ENCODE measurements at places on chromosomes 12 and 14.

GRCh38 chr14:104705340-104706047 is 16.1 kb downstream of the INF2 start:
- peak; percentile 41 for DNase-seq

DNA sequence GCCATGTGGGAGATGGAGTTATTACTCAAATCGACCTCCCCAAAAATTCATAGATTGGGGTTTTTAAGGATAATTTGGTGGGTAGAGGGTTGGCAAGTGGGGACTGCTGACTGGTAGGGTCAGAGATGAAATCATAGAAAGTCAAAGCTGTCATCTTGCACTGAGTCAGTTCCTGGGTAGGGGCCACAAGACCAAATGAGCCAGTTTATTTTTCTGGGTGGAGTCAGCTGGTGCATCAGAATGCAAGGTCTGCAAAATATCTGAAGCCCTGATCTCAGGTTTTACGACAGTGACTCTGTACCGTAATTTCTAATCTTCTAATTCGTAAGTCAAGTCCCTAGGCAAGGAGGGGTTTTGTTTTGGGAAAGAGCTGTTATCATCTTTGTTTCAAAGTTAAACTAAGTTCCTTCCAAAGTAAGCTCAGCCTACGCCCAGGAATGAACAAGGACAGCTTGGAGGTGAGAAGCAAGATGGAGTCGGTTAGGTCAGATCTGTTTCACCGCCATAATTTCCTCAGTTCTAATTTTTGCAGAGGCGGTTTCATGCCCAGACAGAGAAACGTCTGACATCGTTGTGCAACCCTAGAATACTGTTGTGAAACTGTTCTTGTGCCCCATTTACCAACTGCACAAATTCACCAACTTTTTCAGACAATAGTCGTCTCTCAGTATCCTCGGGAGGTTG is 104.5 kb upstream of the SFSWAP start:
- DNase-seq: no peak

- no peak for DNase-seq
Observed at GRCh38 chr14:67722293-67722692, 20.6 kb downstream of the RDH12 start.

DNA sequence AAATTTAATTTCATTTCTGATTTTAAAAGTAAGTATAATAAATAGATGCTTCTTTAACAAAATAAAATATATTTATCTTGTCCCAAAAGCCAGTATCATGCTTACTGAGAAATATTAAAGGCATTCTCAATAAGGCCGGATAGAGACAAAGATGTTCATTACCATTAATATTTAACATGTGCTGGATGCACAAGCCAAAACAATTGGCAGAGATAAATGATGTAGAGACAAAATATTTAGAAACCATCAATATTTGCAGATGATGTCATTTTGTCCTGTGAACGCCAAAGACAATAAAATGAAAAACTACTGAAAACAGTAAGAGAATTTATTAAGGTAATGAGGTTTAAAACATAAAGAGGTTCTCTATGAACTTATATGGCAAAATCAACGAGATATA is 313.5 kb downstream of the ITPR2 start:
- no peak for DNase-seq

DNA sequence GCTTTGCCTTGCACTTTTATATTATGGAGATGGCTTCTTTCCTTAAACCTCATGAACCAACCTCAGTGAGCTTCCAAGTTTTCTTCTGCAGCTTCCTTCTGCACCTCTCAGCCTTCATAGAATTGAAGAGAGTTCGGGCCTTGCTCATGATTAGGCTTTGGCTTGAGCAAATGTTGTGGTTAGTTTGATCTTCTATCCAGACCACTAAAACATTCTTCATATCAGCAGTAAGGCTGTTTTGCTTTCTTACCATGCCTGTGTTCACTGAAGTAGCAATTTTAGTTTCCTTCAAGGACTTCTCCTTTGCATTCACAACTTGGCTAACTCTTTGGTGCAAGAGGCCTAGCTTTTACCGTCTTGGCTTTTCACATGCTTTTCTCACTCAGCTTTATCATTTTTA is 125.4 kb downstream of the SNAPC1 start:
- no peak for DNase-seq

GRCh38 chr14:98114122-98114895 is 1157.7 kb downstream of the BCL11B start:
- DNase-seq: no peak

Measured in stimulated activated CD8-positive, alpha-beta memory T cell treated with anti-CD3 and anti-CD28 coated beads, Interleukin-4, amount 100 ng/mL, for 48 hours (primary cell).